ENCODE measurements at places on chromosomes 12 and 14.

DNA sequence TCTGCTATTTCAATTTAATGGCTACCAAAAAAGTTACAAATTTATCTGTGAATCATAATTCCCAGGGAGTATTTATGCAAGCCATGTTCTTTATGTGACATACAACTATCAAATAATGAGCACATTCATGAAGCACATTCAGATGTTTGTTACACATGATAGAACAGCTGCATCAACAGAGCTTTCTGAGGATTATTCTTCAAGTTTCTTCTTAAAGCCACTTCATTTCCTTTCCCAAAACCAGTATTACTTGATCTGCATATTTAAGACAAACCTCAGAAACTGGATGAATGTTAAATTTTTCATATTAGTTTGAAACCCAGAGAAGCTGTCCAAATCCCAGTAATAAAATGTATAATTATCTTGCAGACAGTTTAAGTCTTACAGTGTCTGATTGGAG is 73.6 kb upstream of the SOX5 start:
- no peak for DNase-seq

- DNase-seq: no peak
These were observed 206.6 kb downstream of the MON2 start for GRCh38 chr12:62673028-62673815.

DNA sequence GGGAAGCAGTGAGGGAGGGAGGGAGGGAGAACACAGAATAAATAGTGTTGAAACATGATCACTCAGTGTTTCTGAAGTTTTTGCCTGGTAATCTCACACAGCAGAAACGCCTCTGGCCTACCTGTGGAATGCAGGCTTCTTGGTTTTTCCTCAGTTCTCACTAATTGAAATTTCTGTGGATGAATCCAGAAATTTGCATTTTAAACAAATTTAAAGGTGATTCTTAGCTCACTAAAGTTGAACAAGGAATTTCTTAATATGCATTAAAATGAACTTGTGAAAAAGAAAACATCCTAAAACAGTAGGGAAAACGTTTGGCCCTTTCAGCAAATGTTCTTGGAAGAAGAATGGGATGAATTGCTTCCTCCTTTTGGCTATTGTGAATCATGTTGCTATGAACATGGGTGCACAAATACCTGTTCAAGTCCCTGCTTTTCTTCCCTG is 1.4 kb downstream of the RNASE9 start:
- DNase-seq: no peak

- DNase-seq: no peak
These were observed 115.4 kb upstream of the PRICKLE1 start for GRCh38 chr12:42704810-42705401.

GRCh38 chr12:69511016-69511415 is 40.8 kb downstream of the FRS2 start:
- no peak for DNase-seq

DNA sequence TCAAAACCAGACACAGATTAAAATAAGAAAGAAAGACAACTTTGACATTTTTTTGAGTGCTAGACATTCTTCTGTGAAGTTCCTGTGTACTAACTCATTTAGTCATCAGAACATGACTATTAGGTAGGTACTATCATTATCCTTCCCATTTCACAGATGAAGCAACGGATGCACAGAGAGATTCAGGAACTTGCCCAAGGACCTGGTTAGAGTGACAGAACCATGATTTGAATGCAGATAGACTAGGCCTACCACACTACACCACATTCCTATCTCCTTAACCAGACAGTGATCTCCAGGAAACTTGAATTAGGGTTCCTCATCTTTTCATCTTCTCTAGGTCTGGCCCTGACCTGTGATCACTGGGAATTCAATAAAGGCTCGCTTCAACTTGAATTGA is 54.4 kb upstream of the MED13L start:
- DNase-seq: no peak

DNA sequence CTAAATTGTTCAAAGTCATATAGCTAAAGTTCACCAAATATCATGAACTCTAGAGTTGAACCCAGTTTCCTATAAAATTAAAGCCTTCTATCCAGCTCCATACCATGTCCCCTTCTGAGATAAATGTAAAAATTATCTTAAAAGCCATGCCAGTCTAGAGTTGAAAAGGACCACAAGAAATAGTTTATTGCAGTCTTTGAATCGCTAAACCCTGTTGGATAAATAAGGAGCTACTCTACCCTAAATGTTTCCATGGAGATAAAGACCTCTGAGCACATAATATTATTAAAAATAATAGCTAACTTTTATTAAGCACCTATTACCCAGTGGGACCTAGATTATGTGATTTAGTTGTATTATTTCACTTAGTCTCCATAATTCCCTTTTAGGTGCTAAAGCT is 227.6 kb upstream of the NOS1 start:
- DNase-seq: no peak

- DNase-seq: no peak
These were observed 92.9 kb downstream of the FAR2 start for GRCh38 chr12:29241821-29242591.

DNA sequence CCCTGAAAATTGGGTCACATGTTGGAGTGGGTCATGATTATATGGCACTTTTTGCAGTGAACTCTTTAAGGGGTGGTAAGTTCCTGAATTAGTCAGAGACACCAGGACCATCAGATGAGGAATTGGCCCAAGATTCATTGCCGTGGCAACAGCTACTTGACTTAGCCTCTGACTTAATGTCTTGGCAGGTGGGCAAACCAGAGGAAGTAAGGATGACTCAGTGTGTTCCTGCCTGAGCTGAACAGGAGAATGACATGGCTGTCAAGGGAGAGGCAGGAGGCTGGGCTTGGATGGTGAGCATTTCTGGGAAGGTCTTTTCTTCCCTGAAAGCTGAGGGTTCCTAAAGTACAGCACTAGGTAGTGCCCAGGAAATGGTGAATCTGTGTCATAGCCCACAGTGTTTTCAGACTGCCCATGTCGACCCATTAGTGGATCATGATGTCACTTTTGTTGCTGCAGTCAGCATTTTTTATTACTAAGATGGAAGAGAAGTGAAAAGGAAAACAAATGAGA is 170.1 kb upstream of the PWP1 start:
- peak; percentile 24 for DNase-seq

DNA sequence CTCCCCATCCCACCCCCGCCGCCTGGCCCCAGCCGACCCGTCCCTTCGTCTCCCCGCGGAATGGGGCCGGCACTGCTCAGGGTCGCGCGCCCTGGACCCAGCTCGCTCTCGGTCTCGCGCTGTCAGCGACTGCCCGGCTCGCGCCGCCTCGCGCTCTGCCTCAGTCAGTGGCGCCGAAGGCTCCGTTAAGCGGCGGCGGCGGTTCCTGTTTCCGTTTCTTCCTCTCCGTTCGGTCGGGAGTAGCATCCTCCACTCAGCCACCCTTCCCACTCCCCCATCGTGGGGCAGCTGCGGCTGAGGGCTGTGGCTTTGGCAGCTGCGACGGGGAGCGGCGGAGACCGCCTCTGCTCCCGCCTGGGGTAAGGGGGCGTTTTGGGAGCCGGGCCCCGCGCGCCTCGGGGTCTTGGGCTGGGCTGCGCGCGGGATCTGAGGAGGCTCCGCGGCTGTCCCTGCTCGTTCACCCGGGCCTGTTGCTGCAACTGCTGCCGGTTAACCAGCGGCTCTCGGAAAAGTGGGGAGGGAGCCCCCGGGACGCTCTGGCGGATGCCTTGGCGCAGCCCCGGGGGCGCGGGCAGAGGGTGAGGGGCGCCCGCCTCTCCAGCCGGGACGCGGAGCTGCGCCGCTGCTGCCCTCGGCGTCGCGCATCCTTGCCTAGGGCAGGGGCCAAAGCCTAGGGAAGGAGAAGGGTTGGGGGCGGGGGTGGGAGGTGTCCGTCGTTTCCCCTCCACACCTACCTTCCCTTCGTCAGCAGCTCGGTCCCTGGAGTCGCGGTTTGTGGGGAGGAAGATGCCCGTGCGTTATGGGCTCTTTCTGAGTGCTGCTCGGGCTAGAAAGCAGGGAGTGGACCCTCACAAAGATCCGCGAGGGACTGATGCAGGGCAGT is 567 bp downstream of the FUT8 start:
- no peak for DNase-seq

DNA sequence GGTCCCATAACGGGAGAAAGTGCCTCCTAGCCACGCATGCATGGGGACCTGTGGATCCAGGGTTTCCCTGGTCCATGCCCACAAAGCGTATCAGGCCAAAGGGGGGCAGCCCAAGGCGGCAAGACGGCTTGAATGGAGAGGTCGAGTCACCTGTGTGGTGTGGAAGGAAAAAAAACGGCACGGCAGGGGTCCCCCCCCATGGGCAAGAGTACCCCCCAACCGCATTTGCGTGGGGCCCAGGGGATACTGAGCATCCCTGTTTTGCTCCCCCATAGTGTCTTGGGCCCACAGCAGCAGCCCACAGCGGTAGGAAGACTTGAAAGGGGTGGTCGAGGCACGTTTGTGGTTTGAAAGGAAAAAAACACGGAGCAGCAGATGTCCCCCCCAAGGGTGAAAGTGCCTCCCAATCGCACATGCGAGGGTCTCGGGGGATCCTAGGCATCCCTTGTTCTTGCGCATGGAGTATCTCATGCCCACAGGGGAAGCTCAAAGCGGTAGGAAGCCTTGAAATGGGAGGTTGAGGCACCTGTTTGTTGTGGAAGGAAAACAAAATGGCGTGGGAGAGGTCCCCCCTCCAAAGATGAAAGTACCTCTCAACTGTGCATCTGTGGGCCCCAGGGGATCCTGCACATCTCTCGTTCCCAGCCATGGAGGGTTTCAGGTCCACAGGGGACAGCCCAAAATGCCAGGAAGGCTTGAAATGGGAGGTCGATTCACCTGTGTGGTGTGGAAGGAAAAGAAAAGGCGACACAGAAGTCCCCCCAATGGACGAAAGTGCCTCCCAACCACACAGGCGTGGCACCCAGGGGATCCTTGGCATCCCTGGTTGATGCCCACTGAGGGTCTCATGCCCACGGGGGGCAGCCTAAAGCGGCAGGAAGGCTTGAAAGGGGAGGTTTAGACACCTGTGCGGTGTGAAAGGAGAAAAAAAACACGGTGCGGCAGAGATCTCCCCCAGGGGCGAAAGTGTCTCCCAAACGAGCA is 577.5 kb downstream of the ALG10 start:
- no peak for DNase-seq

- peak; percentile 94 for DNase-seq
These were observed 59.9 kb upstream of the FBRSL1 start for GRCh38 chr12:132429946-132430643.

GRCh38 chr14:104048758-104049507 is 36.6 kb upstream of the ASPG start:
- DNase-seq: no peak

GRCh38 chr14:95502381-95502950 is 14.0 kb downstream of the SYNE3 start:
- no peak for DNase-seq

DNA sequence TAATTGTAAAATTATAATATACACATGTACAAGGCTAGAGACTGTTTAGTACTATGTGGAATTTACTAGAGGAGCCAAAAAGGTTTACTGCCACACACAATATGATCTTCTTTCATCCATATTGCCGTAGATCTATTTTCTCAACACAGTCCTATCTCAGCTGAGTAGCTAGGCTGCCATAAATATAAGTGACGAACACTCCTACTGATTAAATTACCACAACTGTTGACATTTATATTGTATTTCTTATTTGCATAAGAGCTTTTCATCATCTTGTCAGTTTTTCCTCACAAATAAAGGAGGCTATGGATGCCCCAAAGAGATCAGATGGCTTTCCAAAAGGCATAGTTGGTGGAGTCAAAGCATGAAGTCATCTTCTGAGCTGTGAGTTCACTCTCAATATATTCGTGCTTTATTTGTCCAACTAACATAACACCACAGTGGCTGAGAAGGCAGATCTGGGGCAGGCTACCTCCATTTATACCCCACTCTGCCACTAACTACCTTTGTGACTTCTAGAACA is 78.6 kb downstream of the CCDC59 start:
- DNase-seq: peak; percentile 59

DNA sequence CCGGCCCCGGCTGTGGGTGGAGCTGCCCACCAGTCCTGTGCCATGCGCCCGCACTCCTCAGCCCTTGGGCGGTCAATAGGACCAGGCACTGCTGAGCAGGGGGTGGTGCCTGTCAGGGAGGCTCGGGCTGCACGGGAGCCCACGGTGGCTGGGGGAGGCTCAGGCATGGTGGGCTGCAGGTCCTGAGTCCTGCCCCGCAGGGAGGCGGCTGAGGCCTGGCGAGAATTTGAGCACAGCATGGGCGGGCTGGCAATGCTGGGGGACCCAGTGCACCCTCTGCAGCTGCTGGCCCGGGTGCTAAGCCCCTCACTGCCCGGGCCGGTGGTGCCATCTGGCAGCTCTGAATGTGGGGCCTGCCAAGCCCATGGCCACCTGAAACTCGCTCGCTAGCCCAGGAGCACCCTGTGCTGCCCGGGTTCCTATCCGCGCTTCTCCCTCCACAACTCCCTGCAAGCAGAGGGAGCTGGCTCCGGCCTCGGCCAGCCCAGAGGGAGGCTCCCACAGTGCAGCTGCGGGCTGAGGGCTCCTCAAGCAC is 1371.1 kb downstream of the FSCB start:
- no peak for DNase-seq

GRCh38 chr12:125283521-125283920 is 218.3 kb downstream of the AACS start:
- no peak for DNase-seq

DNA sequence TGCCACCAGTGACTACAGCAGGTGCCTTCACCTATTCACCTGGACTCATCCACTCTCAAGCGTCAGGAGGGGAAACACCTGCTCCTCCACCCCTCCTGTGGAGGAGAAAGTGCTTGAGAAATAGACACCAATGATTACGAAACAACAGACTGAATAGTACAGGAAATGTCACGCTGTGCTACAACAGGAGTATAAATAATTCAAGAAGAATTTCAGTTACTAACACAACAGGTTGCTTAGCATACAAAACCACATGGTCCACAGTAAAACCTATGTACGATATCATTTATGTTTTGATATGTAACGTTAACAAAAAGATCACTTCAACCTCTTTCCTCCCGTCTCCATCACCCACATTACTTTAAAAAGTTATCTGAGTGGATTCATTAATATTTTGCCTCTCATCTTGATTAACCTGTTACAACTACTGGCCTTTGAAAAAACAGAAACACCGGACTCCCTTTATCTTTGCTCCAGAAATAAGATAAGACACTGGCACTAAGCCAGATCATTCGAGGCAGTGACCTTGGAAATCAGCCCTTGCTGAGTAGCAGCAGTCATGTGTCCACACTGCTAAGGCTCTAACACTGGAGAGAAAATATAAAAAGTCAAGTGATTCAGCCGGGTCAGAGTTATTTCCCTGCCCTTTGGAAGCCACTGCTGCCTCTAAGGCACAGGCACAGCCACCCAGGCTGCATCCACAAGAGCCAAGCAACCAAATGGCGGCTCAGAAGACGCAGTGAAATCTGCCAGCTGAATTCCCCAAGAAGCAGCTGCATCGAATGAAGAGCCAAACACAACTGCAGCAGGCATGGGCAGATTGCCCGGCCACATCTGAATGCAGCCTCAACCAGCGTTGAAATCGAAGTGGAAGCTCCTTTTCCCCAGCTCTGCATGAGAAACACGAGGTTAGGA is 40.9 kb downstream of the NT5DC3 start:
- peak; percentile 91 for DNase-seq

- peak; percentile 61 for DNase-seq
These were observed 31.9 kb downstream of the DAD1 start for GRCh38 chr14:22556990-22557623.

GRCh38 chr12:119840168-119840567 is 37.0 kb downstream of the CIT start:
- DNase-seq: no peak

- no peak for DNase-seq
These were observed 28.9 kb upstream of the TDRD9 start for GRCh38 chr14:103899316-103899715.

GRCh38 chr12:56905852-56906251 is 28.4 kb downstream of the SDR9C7 start:
- no peak for DNase-seq

- DNase-seq: no peak
These were observed 8.0 kb downstream of the SCNN1A start for GRCh38 chr12:6367065-6367968.

- DNase-seq: peak; percentile 52
These were observed 10.3 kb downstream of the KRT75 start for GRCh38 chr12:52423661-52424500.

Data from NCI-H774 (cell line).